ENCODE measurements at places on chromosomes 12 and 14. TPM values are rescaled to one million over a fixed set of nuclear protein-coding genes. Genes with fewer than 3 reads are reported as not detected.

GRCh38 chr12:61804301-61804700, 455.9 kb upstream of the USP15 start:
- H3K4me1 ChIP-seq: no peaks in the 10 kb centered on the region
- no peaks in the 10 kb centered on the region for H3K27me3 ChIP-seq
- H3K4me3 ChIP-seq: no peak overlapping the region
- H3K36me3 ChIP-seq: no peaks in the 10 kb centered on the region

Gene FUT8
- 49.6 TPM for total RNA-seq

Gene KLHDC1
- total RNA-seq: 8.4 TPM

Gene TBX3
- 18.0 TPM for total RNA-seq

Gene POTEG
- total RNA-seq: not detected
